Hepatocyte (in vitro differentiated cells): ENCODE measurements at places on chromosomes 13 and 19. TPM values are rescaled to one million over a fixed set of nuclear protein-coding genes. Genes with fewer than 3 reads are reported as not detected.

DNA sequence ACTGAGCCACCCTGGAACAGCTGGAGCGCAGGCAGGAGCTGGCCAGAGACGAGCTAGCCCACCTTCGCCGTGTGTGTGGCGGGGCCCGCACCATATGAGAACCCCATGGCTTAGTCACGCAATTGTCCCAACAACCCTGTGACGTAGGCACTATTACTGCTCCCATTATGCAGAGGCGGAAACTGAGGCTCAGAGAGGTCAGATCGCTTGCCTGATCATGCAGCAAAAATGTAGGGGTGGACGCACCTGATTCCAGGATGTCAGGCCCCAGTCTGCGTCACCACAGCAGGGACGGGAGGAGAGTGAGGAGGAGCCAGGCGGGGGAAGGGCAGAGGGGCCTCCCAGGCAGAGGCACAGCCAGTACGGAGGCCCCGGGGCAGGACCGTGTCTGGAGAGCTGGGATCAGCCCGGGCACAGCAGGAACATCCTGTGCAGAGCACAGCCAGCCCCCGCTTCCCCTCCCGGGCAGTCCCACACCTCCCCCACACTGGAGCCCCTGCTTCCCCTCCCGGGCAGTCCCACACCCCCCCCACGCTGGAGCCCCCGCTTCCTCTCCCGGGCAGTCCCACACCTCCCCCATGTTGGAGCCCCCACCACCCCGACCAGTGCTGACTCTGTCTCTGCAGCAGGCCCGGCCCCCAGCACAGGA lies 16.7 kb downstream of the PIP5K1C start:
- H3K36me3 ChIP-seq, result no peaks in the 10 kb centered on the region
- H3K27me3 ChIP-seq, result no peaks in the 10 kb centered on the region
- H3K27ac ChIP-seq, result peak overlapping the region; percentile 78
- peak; percentile 59 for DNase-seq
- no peak overlapping the region for H3K4me3 ChIP-seq
- H3K4me1 ChIP-seq, result peaks cover 24% of the 10 kb centered on the region

DNA sequence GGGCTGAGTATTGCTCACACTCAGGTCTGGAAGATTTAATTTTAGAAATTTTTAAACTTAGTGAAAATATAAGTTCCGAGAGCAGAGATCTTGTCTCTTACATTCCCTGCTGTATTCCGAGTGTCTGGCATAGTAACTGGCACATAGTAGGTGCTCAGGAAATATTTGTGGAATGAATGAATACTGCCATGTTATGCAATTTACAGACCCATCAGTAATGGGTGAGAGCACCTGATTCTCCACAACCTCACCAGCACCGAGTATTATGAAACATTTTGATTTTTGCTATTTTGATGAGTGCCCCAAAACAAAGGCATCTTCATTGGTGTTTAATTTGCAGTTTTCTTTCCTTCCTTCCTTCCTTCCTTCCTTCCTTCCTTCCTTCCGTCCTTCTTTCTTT lies 15.8 kb upstream of the CLASRP start:
- DNase-seq, result no peak
- H3K27me3 ChIP-seq, result no peaks in the 10 kb centered on the region
- no peak overlapping the region for H3K4me3 ChIP-seq
- no peak overlapping the region for H3K27ac ChIP-seq
- no peaks in the 10 kb centered on the region for H3K4me1 ChIP-seq

GRCh38 chr19:17112271-17112670 lies 36.7 kb downstream of the MYO9B start:
- H3K4me1 ChIP-seq, result peaks cover 10% of the 10 kb centered on the region
- no peaks in the 10 kb centered on the region for H3K27me3 ChIP-seq
- no peaks in the 10 kb centered on the region for H3K36me3 ChIP-seq
- no peak for DNase-seq
- no peak overlapping the region for H3K4me3 ChIP-seq
- no peak overlapping the region for H3K27ac ChIP-seq

- H3K4me1 ChIP-seq, result no peaks in the 10 kb centered on the region
- no peaks in the 10 kb centered on the region for H3K27me3 ChIP-seq
- no peak overlapping the region for H3K4me3 ChIP-seq
- no peak overlapping the region for H3K27ac ChIP-seq
- DNase-seq, result no peak
Measured at GRCh38 chr19:5655412-5655811, 24.9 kb downstream of the MICOS13 start.

The SHISA2 gene
- total RNA-seq, result 1.8 and 2.8 TPM in 2 replicates

GRCh38 chr13:89550938-89551337 lies 1796.5 kb upstream of the MIR17HG start:
- DNase-seq, result no peak
- no peaks in the 10 kb centered on the region for H3K27me3 ChIP-seq
- H3K36me3 ChIP-seq, result no peaks in the 10 kb centered on the region
- no peak overlapping the region for H3K27ac ChIP-seq
- no peak overlapping the region for H3K4me3 ChIP-seq

The ADM5 gene
- 0.12 and 0.50 TPM in 2 replicates for total RNA-seq

The ADGRL1 gene
- 11.5 and 16.9 TPM in 2 replicates for total RNA-seq
